ENCODE measurements at places on chromosomes 2 and 18.
A peak's percentile ranks its signal among the peaks of the same experiment; 100 is the strongest.

- no peak for DNase-seq
These were observed 28.1 kb downstream of the FAP start for GRCh38 chr2:162215162-162215561.

DNA sequence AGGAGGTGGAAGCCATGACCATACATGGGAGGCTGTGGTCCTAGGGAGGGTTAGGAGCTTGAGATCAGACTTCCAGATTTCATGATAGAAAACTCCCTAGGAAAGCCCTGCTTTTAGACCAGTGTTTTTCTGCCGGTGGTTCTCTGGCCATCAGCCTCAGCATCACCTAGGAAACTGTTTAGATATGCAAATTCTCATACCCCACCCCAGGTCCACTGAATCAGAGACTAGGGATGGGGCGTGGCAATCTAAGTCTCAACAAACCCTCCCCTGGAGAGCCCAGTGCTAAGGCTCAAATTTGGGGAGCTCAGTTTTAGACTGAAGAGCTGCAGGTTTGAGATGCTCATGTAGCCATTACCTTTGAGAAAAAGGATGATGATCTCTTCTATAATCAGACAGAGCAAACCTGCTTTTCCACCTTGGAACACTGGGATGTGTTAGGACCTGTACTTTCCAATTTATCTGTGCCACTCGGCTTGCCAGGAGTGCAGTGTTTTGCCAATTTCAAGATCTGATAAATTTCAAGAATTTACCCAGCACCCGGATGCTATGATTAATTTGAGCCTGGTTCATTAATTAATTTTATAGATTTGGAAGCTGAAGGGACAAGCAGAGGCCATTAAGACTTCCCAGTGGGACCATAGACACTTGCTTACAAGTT, 31.5 kb upstream of the LYPD6B start:
- DNase-seq: no peak

DNA sequence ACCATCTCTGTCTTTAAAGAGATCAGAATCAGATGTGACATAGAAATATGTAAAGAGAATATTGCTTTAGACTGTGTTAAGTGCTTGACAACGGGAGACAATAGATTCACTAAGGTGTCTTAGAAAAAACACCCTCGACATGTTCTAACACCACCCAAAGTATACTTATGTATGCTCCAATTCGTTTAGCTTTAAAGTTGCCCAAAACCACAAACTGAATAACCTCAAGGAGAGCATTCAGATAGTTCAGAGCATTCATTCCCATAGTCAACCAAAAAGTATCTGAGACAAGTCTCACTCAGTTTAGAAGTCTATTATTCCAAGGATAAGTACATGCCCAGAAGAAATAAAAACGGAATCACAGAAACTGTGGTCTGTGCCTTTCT, 96.4 kb downstream of the KYNU start:
- DNase-seq: no peak

GRCh38 chr18:48790869-48791635, 159.7 kb downstream of the SMAD7 start:
- DNase-seq: no peak

DNA sequence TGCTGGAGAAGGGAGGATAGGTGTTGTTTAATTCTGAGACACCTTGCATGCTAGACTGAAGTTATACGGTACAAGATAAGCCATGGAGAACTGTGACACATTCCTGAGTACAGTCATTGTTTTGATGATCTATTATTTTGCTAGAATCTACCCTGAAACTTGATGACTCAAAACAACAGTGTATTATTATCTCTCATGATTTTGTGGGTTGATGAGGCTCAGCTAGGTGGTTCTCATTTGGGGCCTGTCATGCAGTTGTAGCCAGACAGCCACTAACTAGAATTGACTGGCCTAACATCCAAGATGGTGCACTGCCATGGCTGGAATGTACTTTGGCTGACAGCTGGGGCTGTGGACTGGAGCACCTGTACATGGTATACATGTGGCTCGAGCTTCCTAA, 5.4 kb upstream of the IL1R1 start:
- DNase-seq: no peak

- peak; percentile 35 for DNase-seq
These were observed 94.0 kb downstream of the PLA2R1 start for GRCh38 chr2:159968279-159968900.

DNA sequence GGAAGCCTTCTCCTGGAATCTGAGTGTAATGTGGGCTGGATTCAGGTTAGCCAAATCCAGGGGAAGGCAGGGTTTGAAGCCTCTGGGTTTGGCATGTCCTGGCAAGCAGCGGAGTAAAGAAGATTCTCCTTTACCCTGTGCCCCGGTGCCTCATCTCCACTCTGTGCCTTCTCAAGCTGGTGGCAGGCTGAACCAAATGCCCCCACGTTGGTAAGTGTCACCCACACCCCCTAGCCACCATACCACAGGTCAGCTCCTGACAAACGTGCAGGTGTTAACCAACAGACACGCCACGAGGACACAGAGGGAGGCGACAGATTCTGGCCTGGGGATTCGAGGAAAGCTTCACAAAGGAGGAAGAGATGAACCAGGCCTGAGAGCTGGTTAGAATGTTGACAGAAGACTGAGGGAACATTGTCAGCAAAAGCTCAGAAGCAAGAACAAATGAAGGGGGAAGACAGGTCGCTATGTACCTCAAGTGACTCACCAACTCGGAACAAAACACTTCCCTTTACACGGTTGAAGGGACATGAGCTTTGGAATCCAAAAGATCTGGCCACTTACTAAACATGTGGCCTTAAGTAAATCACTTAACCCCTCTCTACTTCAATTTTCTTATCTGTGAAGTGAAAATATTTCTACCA, 85.2 kb upstream of the LCLAT1 start:
- no peak for DNase-seq

- no peak for DNase-seq
These were observed 8.0 kb upstream of the REL start for GRCh38 chr2:60873381-60873780.

DNA sequence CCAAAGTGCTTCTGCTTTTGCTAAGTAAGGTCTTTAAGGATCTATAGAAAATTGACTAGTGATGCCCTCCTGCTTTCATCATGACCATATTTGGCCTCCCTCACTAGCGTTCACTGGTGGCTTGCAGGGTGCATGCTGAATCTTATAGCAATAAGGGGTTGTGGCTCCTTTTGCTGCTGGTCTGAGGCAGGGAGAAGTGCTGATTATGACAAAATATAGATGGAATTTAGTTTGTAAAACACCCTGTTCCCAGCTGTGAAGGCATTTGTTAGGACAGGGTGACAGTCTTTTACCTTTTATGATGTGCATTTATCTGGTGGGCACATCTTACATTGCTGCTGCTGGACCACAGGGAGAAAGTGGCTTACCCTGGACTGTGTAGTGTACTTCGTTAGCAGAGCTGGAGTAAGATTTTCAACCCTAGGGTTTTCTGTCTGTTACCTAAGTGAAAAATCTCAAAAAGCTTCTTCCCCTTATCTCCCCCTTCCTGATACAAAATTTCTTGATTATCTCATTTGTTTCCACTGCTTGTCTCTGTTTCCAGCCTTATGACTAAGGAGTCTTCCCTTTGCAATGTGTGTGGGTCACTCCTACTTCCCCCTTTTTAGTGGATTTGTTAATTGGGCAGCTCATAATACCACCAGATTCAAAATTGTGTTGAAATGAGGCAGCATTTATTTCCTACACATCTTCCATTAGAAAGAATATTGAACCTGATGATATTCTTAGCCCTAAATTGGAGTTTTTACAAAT, 21.2 kb upstream of the RPL37A start:
- no peak for DNase-seq
